ENCODE measurements at places on chromosomes 6 and 20. TPM values are rescaled to one million over a fixed set of nuclear protein-coding genes. Genes with fewer than 3 reads are reported as not detected.

- no peaks in the 10 kb centered on the region for H3K27me3 ChIP-seq
- no peak overlapping the region for H3K27ac ChIP-seq
- no peaks in the 10 kb centered on the region for H3K4me1 ChIP-seq
- no peak overlapping the region for H3K4me3 ChIP-seq
Observed at GRCh38 chr20:8050157-8050837, 30.7 kb upstream of the TMX4 start.

DNA sequence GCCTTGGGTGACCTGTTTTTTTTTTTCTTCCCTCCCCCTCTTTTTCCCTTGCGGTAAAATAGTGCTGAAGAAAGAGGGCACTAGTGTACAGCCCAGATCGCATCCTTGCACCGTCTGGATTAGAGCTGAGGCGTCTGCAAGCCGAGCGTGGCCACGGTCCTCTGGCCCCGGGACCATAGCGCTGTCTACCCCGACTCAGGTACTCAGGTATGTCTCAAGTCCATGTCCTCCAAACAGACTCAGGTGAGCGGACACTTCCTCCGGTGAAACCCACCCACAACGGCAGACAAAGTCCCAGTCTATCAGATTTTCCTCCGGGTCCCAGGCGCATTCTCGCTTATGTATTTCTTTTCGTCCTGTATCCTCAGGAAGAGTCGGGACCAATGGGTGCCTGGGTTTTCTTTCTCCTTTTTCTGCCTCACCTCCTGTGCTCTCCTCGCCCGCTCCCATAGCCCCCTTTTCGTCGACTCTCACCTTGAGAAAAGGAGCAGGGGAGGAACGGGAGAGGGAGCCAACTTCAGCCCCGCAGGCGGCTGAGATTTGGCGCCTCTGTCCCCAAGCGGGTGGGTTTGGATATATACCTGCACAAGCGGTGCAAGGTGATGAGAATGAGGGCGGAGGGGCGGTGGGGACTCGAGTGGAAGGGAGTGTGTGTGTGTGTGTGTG lies 1.1 kb upstream of the GRM1 start:
- H3K4me3 ChIP-seq, result no peak overlapping the region
- H3K27ac ChIP-seq, result no peak overlapping the region
- H3K27me3 ChIP-seq, result peaks cover 73% of the 10 kb centered on the region
- no peaks in the 10 kb centered on the region for H3K36me3 ChIP-seq
- no peak for DNase-seq
- no peaks in the 10 kb centered on the region for H3K4me1 ChIP-seq

DNA sequence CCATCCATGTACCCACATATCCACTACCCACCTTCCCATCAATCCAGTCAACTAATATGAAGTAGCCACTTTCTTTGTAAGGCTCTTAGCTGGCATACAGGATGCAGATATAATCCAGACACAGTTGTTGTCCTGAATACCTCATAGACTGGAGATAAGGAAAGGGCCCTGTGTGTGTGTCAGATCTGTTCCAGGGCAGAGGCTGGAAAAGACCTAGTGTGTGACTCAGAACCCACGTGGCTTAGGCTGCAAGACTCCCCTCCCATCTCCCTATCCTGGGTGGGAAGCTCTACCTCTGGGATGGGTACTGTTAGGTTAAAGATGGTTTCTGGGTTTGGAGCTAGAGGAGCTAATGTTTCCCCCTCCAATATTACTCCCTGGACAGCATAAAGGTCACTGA lies 3.6 kb downstream of the BPIFA1 start:
- peaks cover 23% of the 10 kb centered on the region for H3K27me3 ChIP-seq
- H3K4me3 ChIP-seq, result no peak overlapping the region
- no peak overlapping the region for H3K27ac ChIP-seq
- no peaks in the 10 kb centered on the region for H3K4me1 ChIP-seq
- no peaks in the 10 kb centered on the region for H3K36me3 ChIP-seq
- DNase-seq, result no peak

DNA sequence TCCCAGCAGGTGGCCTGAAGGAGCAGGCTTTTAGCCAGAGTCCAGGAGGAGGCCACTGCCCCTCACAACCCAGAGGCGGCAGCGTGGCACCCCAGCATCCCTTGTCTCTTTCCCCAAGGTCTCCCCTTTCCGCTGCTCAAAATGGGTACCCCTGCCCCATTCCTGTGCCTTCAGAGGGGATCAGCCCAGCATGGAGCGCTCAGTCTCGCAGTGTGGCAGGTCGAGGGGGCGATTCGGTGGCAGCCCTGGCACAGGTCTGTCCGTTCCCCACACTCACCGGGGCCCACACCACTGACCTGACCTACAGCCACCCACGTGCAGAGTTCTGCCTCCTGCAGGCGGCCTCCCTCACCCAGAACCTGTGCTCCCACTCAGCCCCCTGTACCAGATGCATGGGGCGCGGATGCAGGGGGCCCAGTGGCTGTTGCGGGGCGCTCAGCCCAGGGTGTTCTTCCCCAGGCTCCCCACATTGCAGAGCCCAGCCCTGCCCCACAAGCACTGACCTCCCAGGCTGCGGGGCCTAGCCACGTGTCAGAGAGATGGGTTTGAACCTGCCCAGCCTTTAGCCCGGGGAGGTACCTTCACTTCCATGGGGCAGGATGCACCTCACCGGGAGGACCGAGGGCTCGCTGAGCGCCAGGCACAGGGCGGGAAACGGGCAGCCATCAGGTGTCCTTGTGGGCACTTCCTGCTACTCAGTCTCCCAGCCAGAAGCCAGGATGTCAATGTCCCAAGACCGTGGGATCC lies 41.8 kb downstream of the DSTN start:
- H3K36me3 ChIP-seq, result peaks cover 4% of the 10 kb centered on the region
- DNase-seq, result no peak
- H3K4me1 ChIP-seq, result peaks cover 11% of the 10 kb centered on the region
- peak overlapping the region; percentile 47 for H3K27ac ChIP-seq
- H3K4me3 ChIP-seq, result no peak overlapping the region
- H3K27me3 ChIP-seq, result no peaks in the 10 kb centered on the region

GRCh38 chr6:129598244-129599187 lies 111.5 kb downstream of the ARHGAP18 start:
- no peaks in the 10 kb centered on the region for H3K27me3 ChIP-seq

GRCh38 chr6:43809417-43810305 lies 39.6 kb downstream of the VEGFA start:
- peak overlapping the region; percentile 42 for H3K27ac ChIP-seq
- peaks cover 5% of the 10 kb centered on the region for H3K4me1 ChIP-seq
- H3K4me3 ChIP-seq, result no peak overlapping the region
- H3K27me3 ChIP-seq, result no peaks in the 10 kb centered on the region

Gene TSHZ2
- 4.1 TPM for total RNA-seq

Gene LINC00237
- not detected for total RNA-seq
